ENCODE measurements at places on chromosomes 3 and 15.

DNA sequence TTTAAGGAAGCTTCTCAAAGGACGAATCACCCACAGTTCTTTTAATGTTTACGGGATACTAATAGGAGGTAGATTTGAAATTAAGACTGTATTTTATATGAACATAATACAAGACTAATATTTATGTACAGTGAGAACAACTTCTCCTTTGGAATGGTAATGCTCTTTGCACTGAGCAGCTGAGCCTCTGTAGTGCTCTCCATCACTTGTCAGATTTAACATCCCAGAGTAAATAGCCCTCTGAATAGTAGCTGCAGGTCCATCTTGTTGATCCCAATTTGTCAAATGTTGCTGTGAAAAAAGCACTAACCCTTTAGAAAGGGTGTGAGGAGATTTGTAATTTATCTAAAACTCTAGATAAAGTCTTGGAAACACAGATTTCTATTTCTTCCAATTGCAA, 351.4 kb upstream of the KCNMB2 start:
- DNase-seq: no peak

DNA sequence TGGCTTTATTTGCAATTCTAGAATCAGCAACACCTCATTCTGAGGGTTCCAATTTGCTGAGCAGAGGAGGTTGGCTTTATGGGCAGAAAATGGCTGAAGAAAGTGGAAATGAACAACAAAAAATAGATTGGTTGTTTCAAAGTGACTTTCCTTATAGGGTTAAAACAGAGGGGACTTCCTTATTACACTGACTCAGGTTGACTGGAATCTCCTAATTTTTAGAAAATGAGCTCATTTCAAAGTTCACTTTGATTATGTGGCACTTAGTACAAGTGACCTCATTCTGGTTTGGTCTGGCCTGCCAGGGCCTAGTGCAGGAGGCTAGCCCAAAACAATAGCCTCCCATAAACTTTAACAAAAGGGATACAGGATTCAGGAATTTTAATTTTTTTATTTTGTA, 41.4 kb downstream of the NFKBIZ start:
- peak; percentile 68 for DNase-seq

DNA sequence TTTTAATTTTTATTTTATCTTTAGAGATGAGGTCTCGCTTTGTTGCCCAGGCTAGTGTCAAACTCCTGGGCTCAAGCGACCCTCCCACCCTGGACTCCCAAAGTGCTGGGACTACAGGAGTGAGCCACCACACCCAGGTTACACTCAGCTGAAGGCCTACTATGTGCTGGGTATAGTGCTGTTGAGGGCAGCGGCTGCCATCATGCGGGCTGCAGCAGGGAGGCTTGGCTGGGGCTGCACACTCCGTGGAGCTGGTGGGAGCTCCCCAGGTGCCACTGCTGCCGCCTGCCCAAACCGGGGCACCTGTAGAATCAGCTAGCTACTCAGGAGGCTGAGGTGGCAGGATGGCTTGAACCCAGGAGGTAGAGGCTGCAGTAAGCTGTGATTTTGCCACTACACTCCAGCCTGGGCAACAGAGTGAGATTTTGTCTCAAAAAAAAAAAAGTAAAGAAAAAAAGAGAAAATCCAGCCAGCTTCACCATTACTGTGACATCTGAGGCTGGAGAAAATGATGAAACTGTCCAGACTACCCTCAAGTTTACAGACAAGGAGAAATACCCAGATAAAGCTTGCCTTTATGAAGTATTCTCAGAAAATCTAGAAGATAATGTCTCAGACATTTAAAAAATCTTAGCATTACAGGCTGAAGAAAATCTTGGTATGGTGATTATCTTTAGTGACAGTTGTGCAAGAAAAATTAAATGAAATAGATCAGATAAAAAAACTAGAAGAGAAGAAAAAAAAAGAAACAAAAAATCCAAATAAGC, 42.1 kb downstream of the CRABP1 start:
- DNase-seq: no peak

- no peak for DNase-seq
Measured at GRCh38 chr3:179321668-179322285, 1.1 kb upstream of the ZNF639 start.
